Stimulated activated CD8-positive, alpha-beta memory T cell treated with anti-CD3 and anti-CD28 coated beads, Interleukin-12 subunit alpha, Interleukin-12 subunit beta, amount 100 ng/mL, for 4 hours (primary cell): ENCODE measurements at places on chromosomes 13 and 19.

GRCh38 chr19:8396185-8396562, 6.0 kb downstream of the RAB11B start:
- no peak for DNase-seq

DNA sequence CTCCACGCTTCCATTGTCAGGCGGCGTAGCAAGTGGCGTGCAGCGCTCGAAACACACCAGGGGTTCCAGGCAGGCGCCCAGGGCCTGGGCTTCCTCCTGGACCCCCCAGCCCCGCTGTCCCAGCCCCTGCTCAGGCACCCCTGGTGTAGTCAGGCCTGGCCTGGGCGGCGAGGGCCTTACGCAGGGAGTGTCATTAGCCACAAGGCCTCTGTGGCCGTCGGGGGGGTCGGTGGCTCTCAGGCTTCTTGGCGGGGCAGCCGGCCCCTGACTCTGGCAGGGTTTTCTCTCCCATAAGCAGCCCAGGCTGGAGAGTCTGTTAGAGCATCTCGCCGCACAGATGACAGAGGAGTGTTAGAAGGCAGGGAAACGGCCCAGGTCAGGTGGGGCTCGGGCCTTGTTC, 116.7 kb downstream of the KDM4B start:
- no peak for DNase-seq

DNA sequence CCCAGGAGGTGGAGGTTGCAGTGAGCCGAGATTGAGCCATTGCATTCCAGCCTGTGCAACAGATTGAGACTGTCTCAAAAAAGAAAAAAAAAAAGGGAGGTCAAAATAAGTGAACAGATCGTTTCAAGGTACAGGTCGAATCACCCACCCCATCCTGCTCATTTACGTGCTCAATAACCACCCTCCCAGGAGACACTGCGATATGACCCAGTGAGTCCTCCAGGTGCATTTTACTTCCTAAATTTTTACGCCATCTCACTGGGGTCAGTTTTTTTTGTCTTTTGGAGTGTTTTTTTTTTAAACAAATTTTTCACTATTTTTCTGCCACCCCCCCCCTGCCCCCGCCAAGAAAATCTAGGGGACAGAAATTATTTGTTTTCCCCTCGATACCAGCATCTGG, 68.1 kb downstream of the ZNF486 start:
- DNase-seq = no peak

DNA sequence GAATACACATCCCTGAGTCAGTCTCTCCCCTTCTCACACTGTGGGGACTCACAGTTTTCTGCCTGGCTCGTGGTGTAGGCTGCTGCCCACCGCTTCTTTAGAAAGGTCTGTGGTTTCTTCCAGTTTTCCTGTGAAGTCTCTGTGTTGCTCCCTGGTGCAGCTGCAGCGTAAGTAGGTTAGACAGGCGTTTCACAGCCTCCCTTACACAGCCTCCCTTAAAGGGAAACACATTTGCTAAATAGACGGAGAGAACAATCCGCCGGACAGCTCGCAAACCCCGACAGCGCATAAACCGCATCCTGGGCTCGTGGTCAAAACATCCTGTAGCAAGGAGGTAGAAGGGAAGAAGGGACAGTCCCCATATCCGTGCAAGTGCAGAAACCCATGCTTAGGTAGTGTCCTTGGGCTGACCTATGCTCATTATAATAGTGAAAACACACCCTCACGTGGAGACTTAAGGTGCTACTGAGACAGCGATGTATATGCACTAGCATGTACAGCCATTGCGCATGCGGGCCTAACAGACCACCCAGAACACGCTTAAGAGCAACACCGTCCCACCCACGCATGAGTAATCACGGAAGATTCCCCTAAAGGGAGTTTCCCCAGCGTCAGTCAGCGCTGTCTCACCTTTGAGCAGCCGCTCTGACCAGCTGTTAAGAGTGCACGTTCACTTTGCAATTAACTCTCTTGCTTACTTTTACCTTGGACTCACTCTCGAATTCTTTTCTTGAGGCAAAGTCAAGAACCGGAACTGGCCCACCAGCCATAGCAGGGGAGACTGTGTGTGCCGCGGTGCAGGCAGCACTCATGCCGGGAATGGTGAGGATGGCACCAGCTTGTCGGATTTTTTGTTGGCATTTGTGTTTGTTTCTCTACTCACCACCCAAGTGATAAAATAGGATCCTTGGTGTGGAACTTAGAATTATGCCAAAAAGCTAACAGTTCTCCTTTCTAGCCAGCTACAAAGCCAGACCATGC, 16.6 kb downstream of the SIGLEC8 start:
- DNase-seq = peak; percentile 77

- peak; percentile 51 for DNase-seq
Observed at GRCh38 chr19:46661735-46662592, 982 bp upstream of the DACT3 start.

- no peak for DNase-seq
Observed at GRCh38 chr13:95030821-95031343, 270.4 kb downstream of the ABCC4 start.

DNA sequence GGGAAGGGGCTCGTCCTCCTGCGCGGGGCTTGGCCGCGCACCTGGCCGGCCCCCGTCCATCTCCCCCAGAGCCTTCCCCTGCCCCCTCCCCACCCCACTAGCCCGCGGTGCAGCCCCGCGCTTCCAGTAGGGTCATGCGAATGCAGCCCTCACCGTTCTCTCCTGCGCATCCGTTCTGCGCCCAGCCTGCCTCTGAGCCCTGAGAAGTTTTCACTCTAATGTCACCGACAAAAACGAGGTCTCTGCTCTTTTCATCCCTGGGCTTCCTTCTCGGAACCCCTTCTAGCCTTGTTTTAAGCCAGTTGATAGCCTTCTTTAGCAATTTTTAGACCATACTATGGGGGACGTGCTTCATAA, 97.4 kb downstream of the ATP8A2 start:
- no peak for DNase-seq

DNA sequence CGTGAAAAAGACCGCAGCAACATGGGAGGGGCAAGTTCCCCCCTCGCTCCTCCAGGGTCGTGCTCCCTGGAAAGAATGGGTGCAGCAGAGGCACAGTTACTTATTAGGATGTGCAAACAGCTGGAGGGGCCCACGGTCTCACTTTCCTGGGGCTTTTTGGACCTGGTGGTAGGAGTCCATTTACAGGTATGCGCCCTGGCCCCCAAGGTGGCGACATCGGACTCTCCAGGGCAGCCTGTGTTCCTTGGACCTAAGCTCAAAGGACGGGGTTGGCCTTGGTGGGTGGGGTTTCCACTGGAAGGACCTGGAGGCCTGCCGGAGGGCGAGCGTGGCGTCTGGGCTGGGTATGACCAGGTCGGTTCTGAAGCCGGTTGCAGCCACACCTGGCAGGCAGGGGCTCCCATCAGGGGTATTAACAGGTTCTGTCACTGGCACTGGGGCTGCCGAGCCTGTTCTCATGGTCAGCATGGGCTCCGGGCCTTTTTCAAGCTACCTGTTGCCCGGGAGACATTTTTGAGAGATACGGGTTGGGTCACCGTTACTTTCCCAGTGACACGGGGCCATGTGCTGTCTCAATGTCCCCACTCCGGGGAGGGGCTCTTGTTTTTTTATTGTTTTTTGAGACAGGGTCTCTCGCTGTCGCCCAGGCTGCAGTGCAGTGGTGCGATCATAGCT, 5.9 kb downstream of the ZFR2 start:
- DNase-seq = no peak

DNA sequence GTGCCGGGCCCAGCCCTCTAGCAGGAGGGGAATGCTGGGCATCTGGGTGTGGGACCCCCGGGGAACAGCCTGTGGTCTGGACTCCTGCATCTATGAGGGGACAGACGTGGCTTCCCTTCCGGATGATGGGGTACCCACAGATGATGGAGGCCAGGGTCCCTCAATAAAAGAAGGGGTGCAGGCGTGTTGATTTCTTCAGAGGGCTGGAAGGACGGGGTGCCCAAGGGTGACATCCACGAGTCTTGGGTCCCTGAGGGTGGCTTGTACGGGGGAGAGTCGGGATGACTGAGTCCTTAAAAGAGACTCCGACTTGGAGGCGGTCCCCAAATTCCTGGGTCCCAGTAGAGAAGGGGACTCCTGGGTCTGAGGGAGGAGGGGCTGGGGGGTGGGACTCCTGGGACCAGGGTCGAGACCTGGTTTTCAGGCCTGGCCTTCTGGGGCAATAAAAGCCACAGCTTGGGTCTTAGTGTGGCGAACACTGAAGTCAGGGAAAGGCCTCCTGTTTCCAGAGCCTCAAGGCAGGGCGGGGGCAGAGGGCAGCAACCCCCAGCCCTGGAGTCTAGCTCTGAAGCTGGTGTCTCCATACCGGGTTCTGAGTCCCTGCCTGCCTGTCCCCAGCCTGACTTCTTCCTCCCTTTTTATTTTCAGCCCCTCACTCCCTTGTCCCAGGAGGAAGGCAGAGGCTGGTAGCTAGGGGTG, 459 bp upstream of the GRIN2D start:
- DNase-seq = no peak

DNA sequence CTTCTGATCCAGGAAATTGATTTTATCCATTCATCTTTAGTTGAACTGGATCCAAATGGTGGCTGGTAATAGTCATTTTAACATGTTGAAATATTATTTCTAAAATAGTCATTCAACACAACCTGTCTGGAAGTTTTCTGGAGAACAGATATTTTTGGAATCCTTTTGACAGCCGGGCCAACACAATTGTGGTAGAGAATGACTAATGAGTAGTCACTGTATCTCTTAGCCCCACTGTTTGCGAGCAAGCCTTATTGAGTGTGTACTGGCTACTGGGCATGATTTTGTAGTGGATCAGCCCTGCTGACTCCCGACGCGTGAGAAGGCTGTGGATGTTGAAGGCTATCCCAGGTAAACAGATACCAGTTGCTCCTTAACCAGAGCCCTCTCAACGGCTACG, 383.4 kb downstream of the ZNF536 start:
- no peak for DNase-seq

- DNase-seq = no peak
Observed at GRCh38 chr19:33499671-33500506, 21.7 kb downstream of the PEPD start.

DNA sequence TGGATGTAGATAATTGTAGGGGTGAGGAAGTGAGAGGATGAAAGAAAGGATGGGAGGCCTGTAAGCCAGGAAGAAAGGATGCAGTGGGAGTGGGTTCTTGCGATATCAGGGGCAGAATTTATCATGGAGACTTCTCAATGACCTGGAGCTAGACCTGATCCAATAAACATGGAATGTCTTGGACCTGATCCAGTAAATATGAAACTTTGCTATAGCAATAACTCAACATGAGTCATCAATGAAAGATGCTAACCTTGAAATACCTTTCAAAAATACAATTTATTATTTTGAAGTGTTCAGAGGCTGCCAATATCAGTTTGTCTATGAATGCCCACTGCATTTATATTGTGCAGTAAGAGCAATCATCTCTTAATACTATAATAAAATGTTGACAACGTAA, 279.5 kb downstream of the POU4F1 start:
- no peak for DNase-seq

GRCh38 chr19:31353833-31354232, 4.6 kb upstream of the TSHZ3 start:
- DNase-seq = no peak

DNA sequence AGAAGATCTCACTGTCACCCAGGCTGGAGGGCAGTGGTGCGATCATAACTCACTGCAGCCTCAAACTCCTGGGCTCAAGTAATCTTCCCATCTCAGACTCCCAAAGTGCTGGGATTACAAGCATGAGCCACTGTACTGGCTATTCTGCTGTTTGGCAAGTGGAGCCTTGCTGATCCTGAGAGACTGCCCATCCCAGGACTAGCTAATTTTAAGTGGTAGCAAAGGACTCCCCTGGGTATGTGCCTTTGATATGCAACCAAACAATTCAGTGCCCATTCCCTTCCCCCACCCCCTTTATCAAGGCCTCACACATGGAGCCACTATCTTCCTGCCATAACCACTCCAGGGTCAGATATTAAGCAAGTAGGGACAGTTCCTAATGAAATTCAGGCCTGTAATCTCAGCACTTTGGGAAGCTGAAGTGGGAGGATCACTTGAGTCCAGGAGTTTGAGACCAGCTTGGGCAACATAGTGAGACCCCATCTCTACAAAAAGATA, 17.0 kb upstream of the ZNF460 start:
- no peak for DNase-seq

GRCh38 chr13:61179741-61180140, 235.9 kb downstream of the PCDH20 start:
- no peak for DNase-seq

DNA sequence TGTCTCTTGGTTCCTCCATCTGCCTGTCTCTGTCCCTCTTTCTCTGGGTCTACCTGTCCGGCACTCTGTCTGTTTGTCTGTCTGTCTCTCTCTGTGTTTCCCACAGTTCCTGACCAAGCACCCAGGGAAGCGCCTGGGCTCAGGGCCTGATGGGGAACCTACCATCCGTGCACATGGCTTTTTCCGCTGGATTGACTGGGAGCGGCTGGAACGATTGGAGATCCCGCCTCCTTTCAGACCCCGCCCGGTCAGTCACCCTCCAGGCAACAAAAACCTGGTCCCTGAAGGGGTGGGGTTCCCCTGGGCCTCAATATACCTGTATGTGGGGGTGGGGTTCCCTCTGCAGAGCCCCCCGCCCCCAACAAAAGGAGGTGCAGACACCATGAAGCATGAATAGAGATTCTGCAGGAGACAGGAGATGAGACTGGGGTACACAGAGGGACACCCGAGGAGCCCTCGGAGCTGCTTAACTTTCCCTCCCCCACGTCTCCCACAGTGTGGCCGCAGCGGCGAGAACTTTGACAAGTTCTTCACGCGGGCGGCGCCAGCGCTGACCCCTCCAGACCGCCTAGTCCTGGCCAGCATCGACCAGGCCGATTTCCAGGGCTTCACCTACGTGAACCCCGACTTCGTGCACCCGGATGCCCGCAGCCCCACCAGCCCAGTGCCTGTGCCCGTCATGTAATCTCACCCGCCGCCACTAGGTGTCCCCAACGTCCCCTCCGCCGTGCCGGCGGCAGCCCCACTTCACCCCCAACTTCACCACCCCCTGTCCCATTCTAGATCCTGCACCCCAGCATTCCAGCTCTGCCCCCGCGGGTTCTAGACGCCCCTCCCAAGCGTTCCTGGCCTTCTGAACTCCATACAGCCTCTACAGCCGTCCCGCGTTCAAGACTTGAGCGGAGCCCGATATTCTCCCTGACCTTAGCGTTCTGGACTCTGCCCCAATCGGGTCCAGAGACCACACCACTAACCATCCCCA, 2.6 kb upstream of the CACNG7 start:
- DNase-seq = peak; percentile 36

DNA sequence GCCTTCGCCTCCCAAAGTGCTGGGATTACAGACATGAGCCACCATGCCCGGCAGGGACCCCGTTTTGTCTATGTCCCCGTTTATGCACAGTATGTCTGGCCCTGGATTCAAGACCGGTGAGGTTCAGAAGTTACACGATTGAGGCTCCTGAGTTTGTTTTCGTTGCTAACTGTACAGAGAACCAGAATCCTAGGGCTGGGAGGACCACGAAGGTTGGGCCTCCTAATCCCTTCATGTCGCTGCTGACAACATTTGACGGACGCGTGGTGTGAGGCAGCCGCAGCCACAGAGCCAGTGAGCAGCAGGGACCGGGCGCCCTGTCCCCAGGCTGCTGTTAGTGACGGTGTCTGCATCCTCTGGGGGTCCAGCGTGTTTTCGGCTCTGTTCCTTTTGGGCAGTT, 91.4 kb downstream of the ATP11A start:
- no peak for DNase-seq

GRCh38 chr13:20312292-20312691, 80.2 kb upstream of the GJB6 start:
- no peak for DNase-seq

GRCh38 chr19:17002455-17002854, 24.2 kb downstream of the CPAMD8 start:
- no peak for DNase-seq
